HFFc6 (cell line): ENCODE measurements at places on chromosomes 7 and 10.

DNA sequence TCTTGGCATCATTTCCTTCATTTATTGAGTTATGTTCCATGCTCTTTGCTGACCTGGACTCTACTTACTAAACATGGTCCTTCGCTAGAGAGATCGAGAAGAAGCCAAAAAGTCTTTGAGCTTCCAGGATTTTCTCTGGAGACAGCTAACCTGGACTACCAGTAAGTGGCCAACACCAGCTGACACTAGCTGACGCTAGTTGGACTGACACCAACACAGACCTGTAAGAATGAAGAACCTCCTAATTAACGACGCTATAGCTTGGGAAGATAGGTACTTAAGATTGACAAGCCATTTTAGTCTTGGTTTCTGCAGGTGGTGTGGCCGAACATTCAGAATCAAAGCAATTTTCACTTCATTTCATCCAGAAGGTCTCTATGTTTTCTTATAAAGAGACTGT is 66.4 kb downstream of the GALNT17 start:
- no peak for DNase-seq

GRCh38 chr7:144824360-144824759 is 11.5 kb downstream of the TPK1 start:
- peak; percentile 27 for DNase-seq

GRCh38 chr7:148026713-148027112 is 563.9 kb upstream of the C7orf33 start:
- no peak for DNase-seq

DNA sequence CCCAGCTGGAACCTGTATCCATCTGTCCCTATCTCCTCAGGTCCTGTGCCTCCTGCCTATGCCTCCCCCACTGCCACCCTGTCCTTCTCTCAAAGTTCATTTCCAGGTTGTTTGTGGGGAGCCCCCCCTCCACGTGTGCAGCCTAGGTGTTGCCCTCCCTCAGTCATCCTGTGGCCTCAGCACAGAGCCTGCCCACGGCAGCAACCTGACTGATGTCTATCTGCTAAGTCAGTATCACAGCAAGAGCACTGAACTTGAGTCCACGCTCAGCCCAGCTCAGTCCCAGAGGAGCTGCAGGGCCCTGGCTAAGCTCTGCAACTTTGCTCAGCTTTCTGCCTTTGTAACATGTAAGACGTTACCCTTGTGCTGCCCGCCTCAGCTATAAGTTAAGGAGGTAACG is 28.7 kb downstream of the FAM53B start:
- no peak for DNase-seq

GRCh38 chr7:45082031-45082830 is 6.5 kb downstream of the NACAD start:
- DNase-seq = no peak

GRCh38 chr7:106767498-106768323 is 97.4 kb upstream of the PIK3CG start:
- peak; percentile 33 for DNase-seq

DNA sequence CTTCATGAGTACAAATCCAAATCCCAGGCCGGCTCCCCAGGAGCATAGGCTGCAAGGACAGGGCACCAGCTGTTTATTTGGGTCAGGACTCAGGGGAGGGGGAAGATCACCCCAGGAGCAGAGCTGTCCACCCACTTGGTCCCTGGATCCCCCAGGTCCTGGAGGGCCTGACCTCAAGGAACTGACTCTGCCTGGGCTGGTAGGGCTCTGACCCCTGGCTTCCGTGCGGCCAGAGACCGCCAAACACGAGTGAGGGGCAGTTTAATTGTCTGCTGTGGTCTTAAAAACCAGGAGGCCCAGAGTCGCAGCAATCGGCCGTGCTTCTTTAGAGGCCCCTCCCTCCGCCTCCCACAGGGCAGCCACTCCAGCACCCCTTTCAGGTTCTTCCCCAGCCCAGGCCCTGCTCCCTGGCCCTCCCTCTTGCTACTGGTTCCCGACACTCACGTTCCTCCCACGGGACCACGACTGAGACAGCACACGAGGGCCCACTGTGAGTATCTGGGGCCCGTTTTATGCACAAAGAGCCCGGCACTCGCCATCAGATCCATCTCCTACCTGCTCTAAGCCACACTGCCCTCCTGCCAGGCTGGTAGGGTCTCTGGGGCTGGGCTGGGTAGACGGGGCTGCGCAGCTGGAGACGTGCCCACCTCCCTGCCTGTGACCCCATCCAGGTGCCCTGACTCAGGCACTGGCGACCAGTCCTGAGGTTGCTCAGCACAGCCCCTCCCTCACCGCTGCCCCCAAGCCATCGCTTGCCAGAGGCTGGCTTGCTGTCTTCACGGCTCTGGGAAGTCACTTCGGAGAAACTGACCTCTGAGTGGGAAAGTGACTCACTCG is 30.0 kb upstream of the CFAP46 start:
- DNase-seq = no peak

- no peak for DNase-seq
Observed at GRCh38 chr7:69912141-69912540, 313.9 kb downstream of the AUTS2 start.

GRCh38 chr10:130795819-130796218 is 515.7 kb downstream of the TCERG1L start:
- DNase-seq = no peak

DNA sequence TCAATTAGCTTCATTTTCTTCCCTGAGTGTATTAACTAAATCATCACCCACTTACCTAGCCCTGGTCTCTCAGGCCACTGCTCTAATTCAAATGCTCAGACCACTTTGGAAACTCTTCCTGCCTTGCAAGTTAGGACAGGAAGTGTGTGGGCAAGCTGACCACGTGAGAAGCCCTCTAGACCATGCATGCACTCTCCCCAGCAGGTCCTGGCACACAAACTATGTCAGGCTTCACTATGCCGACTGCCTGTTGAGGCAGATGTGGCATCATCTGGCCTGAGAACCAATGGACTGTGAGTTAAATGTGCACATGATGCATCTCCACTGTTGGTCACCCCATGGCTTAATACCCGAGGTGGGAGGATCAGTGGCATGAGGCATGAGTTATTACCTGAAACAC is 439.6 kb downstream of the GRID1 start:
- no peak for DNase-seq

- no peak for DNase-seq
Observed at GRCh38 chr7:67445728-67446127, 449.1 kb downstream of the TYW1 start.

DNA sequence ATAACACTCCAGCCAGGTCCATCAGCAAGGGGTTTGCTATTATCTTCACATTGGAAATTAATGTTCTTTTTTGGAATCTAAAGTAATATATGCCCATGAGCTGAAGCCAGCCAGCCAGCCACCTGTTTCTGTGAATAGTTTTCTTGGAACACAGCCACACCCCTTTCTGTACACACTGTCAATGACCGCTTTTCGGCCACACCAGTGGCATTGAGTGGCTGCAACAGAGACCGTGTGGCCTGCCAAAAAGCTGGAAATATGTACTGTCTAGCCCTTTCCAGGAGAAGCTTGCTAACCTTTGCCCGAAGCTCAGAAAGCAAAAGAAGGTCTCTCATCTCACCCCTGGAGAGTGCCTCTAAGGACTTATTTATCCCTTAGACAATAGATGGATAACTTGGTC is 98.5 kb upstream of the NPS start:
- no peak for DNase-seq

DNA sequence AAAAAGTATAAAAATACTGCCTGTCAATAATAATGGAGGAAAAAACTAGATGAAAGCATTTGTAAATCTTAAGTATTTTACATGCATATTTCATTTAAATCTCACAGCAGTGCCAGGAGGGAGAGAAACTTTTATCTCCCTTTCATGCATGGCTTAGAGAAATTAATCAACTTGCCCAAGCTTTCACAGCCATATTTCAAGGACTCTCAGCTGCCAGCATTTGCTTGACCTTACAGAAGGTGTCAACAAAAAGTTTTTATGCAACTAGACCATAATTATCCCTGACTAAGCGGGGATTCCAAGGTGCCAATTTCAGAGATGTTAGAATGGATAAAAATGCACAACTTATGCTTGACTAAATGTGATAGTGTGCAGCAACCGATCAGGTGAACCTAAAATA is 125.4 kb downstream of the ZFAND4 start:
- DNase-seq = no peak

DNA sequence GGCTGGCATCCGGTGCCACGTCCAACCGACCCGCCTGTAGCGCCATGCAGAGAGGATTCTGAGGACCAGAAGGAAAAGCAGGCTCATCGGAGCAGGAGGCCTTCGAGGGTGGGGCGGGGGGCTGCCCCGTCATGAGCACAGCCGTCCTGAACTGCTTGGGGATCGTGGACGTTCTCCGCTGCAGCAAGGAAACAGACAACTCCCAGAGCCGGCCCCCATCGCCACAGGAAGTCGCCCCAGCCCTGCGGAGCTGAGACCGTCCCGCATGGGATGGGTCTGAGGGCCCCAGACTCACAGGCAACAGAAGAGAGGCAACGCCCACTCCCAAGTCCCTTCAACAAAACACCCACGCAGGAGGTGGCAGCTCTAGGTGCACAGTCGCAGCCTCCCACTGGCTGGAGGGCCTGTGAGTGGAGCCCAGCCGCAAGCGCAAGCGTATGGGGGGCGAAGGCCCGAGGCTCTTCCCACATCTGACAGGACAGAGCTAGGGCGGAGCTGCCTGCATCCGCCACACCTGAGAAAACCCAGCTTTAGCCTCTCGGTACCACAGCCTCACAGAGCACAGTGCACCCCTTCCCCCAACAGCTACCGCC is 64.7 kb upstream of the TNRC18 start:
- no peak for DNase-seq

GRCh38 chr7:151167197-151167961 is at the start of gene GBX1:
GBX1 (minus strand) TSS chr7:151167694; CDS start chr7:151167548, 146 bp downstream.
- DNase-seq = no peak

- DNase-seq = no peak
Observed at GRCh38 chr7:50216626-50217025, 87.9 kb upstream of the IKZF1 start.

GRCh38 chr10:93039721-93040120 is 20.9 kb upstream of the CYP26C1 start:
- peak; percentile 48 for DNase-seq

GRCh38 chr7:94655848-94656657 is at the start of gene SGCE:
SGCE (minus strand) TSS chr7:94656133; CDS start chr7:94656098, 35 bp downstream.
- DNase-seq = peak; percentile 57

GRCh38 chr10:13016426-13016825 is 14.9 kb upstream of the CCDC3 start:
- no peak for DNase-seq

GRCh38 chr10:19874791-19875190 is 58.6 kb downstream of the PLXDC2 start:
- no peak for DNase-seq

GRCh38 chr10:86759073-86759672 is 2.8 kb downstream of the BMPR1A start:
- no peak for DNase-seq

DNA sequence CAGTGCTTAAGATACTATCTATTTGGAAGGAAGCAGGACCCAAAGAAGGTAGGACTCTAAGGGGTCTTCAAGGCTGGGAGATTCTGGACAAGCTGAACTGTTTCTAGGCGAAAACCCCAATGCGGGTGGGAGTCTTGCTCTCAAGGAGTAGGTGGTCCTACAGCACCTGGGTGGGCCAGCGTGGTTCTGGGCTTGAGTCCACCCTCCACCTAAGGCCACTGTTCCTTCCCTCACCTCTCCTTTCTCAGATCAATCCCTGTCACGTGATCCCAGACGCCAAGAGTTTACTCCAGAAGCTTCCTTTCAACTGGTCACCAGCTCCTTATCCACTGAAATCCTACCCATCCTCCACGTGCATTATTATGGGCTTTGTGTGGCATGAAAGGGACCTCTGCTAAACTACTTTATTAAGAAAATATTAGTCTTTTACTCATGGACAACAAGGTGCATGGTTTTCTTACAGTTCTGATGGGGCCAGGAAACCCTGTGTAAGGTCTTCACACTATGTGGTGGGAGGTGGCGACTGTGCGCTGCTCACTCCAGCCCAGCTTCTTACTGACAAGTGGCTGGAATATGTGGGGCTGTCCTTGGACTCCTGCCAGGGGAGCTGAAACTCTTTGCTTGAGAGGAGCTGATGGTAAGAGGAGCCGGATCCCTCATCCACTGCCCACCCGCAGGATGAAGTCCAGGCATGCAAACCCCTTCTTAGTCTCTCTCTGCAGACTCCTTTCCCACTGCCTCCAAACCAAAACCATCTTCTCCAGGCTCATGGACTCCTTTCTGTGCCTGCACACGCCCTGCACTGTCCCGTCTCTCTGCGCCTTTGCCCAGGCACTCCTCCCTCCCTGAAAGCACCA is 1.6 kb downstream of the ZNF746 start:
- DNase-seq = peak; percentile 75

- peak; percentile 2 for DNase-seq
Observed at GRCh38 chr7:23863209-23863787, 153.3 kb downstream of the STK31 start.

DNA sequence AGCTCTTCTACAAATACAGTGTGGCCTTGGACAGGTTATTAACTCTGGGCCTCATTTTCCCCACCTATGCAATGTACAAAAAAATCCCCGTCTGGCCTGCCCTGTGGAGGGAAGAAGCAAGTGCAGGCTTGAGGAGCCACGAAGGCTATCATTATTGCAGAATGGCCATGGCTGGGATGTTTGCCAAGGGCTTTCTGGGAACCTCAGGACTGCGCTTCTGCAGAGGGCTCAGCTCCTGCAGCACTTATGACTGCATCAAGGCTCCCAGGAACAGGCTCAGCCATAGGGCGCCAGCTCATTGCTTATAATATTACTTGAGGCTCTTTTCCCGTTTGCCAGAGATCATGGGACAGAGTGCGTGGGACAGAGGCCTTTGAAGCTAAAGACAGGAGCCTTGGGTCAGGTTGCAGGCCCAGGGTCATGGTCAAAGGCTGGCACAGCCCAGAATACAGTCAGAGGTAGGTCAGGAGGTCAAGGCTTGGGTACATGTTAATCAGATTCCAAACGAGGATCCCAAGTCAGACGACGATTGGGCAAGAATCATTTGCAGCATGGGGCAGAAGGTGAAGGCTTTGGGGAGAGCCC is 20.6 kb upstream of the C10orf105 start:
- DNase-seq = peak; percentile 62

DNA sequence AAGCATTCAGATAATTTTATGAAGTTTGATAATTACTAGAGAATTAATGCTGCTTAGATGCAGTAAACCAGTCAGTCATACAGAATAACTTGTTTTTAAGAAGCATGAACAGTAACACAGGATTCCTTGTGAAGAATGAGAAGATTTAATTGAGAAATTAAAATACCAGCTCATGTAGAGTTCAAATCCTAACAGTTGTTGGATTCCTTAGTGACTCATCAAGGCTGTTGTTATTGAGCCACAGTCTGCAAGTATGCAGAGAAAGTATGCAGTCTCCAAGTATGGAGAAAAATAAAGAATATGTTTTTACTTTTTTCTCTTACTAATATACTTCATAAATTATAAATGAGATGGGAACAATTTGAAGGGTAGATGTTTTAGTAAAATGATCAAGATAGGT is 30.2 kb upstream of the CYP26C1 start:
- DNase-seq = peak; percentile 77

- DNase-seq = peak; percentile 67
Observed at GRCh38 chr10:79904671-79905321, 44.1 kb downstream of the SFTPD start.
